ENCODE measurements at places on chromosomes 2 and 18.

- DNase-seq, result no peak
Measured at GRCh38 chr2:191894681-191895147, 47.8 kb upstream of the CAVIN2 start.

GRCh38 chr2:134737671-134738070 is 18.9 kb upstream of the TMEM163 start:
- DNase-seq, result no peak

DNA sequence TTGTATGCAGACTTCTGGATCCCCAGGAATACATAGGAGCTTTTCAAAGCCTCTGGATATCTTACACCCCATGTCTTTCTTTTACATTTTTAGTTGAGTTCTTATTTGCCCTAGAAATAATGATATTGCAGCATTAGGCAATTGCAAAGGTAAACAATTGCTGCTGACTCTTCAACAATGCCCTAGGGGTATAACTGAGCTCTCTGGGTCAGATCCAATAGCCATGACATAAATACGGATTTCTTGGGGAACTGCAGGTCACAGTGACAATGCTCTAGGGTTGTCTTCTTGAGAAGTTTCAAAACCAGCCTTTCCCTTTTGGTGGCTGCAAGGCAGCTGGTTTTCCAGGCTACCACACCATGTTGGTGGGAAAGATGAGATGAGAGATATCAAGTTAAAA is 16.5 kb upstream of the OR6B3 start:
- DNase-seq, result no peak

- DNase-seq, result no peak
Measured at GRCh38 chr2:11325961-11326676, 18.3 kb downstream of the ROCK2 start.

GRCh38 chr2:202317080-202317857 is 51.7 kb downstream of the NOP58 start:
- peak; percentile 73 for DNase-seq

DNA sequence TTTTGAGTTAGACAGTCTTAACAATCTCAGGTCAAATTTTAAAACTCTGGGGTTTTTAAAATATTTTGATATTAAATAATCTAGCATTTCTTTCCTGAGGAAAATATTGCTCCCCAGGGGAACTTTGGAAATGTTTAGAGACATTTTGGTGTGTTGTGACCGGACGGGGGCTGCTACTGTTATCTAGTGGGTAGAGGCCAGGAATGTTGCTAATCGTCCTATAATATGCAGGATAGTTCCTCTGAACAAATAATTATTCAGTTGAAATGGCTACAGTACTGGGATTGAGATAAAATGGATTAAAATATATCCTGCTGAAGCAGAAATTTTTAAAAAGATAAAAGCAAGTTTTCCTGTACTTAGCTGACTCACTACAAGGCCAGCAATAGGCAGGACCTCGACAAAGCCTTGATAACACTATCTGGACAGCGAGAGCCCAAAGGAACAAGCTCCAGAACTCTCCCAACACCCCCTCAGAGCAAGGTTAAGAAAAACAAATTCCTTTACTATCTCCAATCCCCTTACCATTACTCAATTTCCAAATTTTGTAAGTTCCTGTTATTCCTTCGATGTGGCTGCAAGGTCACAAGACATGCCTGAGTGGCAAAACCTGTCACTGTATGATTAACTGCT is 1407.4 kb downstream of the SUCLG1 start:
- DNase-seq, result no peak

DNA sequence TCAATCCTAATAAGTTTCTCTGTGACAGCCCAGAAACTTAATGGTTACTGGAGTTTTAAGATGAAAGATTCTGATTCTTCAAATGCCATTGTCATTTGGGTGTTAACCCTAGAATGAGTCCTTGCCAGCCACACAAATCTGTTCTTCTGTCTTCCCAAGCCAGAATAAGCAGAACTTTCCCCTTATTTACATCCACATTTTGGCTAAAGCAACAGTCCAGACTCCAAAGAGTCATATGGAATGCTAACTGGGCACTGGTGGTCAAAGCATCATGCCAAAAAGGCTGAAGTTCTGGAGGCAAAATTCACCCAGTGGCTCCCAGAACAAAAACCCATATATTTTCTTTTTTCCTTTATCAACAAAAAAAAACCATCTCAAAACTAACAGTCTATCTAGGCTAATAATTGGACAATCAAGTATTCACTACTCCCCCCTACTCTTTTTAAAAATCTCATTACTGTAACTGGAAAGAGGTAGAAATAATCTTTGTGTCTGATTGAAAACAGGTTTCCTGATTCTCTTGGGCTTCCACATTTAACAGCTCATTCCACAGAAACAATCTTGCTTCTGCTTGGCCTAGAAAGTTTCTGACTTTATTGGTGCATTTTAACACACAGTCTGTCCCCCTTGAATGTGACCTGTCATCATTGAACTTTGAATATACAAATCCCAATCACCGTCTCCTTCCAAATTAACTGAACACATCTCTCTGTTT is 89.6 kb upstream of the SETBP1 start:
- DNase-seq, result no peak

DNA sequence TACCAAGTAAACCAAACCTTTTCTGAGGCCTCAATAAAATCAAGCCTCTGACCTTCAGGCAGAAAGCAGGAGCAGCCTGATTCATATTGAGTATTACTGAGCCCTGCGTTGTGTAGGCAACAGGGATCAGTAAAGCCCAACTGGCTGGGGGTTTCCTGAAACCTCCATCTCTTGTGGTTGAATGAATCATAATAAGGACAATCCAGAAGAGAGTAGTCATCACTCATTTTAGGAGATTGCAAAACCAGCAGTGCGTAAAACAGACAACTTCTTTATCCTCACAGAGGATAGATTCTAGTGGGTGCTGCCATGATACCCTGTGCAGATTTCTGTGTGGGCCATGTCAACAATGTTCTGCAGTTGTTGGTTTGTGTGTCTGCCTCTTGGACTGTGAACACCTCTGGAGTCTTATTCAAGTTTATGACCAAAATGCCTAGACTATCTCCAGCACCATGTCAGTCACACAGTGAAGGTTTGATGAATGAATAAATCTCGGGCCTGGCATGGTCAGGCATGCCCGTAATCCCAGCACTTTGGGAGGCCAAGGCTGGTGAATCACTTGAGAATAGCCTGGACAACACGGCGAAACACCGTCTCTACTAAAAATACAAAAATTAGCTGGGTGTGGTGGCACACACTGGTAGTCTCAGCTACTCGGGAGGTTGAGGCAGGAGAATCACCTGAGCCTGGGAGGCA is 51.8 kb upstream of the RAB27B start:
- peak; percentile 93 for DNase-seq

- DNase-seq, result no peak
Measured at GRCh38 chr2:23626701-23627230, 241.8 kb downstream of the KLHL29 start.

DNA sequence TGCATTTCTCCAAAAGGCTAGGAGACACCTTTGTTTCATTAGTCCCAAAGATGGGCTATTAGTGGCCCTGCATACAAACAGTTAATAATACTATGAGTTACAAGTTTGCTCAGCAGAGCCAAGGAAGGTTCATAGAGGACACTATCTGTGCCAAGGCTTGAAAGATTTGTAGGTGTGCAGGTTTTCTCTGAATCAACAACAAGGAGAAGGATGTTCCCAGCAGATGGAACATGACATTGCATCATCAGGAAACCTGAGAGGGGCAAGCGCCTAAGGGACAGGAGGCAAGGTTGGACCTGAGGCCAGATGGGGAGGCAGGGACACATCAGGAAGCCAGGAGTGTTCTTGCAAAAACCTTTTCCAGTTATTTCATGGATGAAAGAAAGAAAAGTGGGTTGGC is 35.4 kb upstream of the STK17B start:
- DNase-seq, result no peak

- no peak for DNase-seq
Measured at GRCh38 chr2:2871480-2872308, 505.9 kb downstream of the EIPR1 start.

DNA sequence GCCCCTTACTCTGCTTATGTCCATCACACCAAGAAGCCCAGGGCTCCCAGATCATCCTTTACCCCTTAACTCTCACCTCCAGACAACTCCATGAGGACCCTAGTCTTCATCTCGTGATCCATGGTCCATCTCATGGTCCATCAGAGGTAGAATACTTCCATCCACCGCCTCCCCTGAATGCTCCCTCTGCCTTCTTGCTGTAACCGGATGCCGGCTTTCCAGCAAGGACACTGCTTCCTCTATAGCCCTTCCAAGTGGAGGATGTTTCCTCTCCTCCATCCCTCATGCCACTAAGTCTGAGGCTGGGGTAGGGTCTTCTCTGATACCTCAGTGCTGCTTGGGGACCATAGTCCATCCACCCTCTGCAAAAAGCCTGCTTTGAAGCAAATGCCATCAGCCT is 118.6 kb upstream of the SIX2 start:
- DNase-seq, result no peak

DNA sequence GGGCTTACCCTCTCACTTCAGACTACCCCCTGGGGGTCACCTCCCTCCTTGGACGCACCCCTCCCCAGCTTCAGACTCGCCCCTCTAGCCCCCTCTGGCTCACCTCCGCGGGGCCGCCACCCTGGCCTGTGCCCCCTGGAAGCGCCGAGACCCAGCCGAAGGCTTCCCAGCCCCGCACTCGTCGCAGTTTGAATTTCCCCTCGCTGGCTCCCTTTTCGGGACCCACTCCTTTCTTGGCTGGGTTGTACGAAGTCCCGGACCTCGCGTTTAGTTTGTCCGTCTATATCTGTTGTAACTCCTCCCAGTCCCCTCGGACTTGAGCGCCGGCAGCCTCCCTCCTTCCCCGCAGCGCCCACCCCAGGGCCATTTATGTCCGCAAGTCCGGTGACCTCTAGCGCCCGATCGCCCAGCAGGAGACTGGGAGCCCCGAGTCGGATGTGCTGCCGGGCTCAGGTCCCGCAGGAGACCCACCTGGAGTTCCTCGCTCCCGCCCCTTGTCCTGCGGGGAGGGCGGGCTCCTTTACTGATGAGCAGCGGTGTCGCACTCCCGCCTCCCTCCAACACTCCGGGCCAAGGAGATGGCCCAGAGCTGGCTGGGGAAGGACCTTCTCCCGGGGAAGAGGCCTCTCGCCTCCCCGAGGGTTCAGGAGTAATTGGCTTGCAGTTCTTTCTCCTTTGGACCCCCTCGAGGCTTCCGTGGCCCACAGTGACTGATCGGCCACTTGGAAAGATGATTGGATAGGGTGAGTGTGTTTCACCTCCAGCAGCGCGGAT is 692 bp upstream of the RAX start:
- DNase-seq, result no peak

- DNase-seq, result no peak
Measured at GRCh38 chr2:43328832-43329231, 102.4 kb upstream of the ZFP36L2 start.

- DNase-seq, result no peak
Measured at GRCh38 chr2:78780256-78780655, 245.2 kb upstream of the REG3G start.

DNA sequence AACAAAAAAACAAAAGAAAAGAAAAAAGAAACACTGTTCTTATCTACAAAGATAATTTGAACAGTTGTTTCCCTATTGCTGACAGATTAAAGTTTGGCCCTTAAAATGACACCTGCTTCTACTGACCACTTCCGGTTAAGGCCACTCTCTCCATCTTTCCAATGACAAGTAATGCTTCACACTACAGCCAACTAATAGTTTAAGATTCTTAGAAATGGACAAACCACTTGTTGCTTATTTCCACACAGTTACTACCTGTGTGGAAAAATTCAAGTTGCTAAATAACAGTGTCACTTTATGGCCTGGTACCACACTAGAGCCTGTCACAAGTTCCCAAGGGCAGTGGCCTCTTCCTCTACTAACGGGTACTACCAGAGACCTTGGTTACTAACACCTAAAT is 2.4 kb downstream of the TMEM185B start:
- DNase-seq, result no peak

GRCh38 chr2:43343573-43344304 is 117.3 kb upstream of the ZFP36L2 start:
- DNase-seq, result peak; percentile 67

DNA sequence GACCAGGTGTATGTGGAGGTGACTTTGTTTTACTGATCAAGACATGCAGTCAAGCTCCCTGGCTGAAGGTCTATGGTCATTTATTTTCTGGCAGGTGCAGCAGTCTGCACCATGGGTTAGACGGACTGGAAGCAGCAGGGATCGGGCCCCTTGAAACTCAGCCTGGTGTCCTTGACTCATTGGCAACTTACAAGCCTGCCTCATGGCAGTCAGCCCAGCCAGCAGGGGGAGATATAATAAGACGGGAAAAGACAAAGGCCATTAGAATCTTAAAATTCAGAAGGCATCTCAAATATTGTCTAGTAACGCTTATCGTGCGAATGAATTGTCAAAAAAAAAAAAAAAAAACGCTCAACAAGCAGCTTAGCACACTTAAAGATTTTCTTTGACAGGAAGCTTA is 308.2 kb downstream of the EN1 start:
- DNase-seq, result no peak

DNA sequence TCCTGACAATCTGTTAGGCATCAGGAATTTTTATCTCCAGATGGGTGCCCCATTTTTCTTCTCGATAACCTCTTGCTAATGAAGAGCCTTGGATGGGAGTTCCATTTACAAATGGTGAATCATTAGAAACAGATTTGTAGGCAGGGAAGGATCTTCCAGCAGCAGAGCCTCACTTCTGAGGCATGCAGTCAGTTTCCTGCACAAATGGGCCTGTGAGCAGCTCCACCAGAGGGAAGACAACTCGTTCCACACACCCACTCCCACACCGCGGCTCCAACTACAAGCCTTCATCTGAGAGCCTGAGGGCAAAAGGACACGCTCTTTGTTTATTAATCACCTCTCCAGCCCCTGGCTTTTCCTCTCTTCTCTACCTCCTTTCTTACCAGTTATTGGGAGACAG is 108.5 kb downstream of the CTAGE1 start:
- no peak for DNase-seq

DNA sequence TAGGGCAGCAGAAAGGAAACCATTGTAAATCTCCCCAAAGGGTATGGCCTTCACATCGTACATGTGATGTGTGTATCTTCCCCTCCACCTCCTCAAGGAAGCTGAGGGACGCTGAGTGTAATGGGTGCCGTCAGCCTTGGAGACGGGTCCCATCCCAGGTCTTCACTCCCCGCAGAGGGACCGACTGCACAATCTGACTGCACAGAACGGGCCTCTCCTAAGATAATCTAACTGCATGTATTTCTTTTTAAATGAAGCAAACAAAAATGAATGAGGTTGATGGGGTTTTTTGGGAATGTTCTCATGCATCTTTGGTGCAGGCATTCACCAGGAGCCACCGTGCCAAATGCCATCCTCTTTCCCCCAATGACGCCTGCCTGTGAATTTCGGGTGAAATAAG is 94.1 kb upstream of the PXDN start:
- DNase-seq, result no peak
